Tongue (tissue), 3 donors: ENCODE measurements at places on chromosomes 4 and X.
A peak's percentile ranks its signal among the peaks of the same experiment; 100 is the strongest.

DNA sequence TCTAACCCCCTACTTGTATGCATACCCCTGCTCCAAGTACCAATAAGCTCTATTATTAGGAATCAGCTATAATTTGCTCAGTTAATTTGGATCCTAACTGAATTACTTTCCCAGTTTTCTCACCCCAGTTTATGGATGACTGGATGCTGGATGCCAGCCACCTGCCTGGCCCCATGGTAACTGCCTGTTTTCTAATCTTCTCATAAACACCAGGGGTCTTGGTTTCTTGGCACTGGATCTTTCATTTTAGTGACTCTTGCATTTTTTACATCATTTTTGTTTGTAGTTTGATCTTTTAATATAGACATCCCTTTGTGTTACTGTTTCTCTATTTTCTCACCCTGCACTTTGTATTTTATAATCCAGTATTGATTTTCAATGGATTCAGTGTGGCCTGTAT lies 246.8 kb downstream of the ADGRL3 start:
- DNase-seq = no peak

DNA sequence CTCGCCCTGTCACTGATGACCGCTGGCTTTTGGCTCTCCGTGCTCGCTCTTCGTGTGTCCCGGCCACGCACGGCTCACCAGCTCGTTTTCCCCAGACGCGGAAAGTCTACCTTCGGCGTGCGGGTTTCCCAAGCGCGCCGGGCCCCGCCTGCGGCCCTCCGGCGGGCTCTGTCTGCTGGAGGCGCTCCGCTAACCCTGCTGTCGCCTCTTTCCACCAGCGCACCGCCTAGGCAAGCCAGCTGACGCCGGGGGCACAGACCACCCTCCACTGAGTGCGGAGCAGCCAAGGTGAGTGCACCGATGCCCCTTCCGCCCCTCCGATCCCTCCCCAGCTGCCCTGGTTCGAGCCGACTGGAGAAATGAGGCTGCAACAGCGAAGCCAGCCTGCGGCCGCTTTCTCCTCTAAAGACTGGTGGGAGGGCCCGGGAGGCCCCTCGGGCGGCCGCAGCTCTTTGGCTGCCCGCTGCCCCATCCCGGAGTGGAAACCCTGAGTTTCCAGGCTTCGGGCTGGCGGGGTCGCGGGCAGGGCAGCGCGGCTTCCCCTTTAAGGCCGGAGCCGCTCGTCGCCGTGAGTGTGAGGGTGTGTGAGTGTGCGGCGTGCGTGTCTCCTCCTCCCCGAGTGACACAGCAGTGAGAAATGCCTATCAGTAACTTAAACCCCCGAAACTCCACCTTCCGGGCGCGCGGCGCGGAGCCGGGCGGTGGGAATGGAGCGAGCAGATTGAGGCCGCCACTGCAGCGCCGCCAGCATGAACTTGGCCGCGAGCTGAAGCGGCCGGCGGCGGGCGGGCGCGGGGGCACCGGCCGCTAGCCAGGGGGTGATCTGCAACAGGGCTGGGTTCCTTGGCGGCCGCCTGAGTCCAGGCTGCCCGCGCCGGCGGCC lies at the start of gene MAMLD1:
Gene MAMLD1 (plus strand): TSS at position 719 of the 883 bp plus-strand sequence. CDS start 82,200 bp downstream, outside the sequence.
- peak; percentile 86 for DNase-seq

- DNase-seq = peak; percentile 45
Measured at GRCh38 chr4:144575181-144575580, 70.8 kb upstream of the HHIP start.

GRCh38 chrX:118199997-118200396 lies 83.4 kb upstream of the KLHL13 start:
- no peak for DNase-seq

DNA sequence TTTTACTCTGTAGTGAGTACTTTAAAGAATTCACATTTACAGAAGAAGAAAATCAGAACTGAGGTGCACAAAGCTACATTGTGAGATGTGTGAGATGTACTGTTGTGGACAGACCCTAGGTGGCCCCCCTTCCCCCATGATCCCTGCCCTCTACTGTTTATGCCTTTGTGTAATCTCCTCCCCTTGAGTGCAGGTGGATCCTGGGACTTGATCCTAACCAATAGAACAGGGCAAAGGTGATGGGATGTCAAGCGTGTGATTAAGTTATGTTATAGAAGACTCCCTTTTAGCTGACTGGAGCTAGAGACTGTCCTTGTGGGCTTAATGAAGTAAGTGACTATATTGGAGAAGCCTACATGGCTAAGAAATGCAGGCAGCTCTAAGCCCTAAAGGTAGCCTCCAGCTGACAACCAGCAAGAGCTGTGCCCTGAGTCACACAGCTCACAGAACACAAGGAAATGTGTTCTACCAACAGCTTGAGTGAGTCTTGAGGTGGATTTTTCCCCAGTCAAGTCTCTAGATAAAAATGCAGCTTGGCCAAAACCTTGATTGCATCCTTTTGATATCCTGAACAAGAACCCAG lies 225.2 kb upstream of the LEF1 start:
- no peak for DNase-seq

GRCh38 chrX:100829730-100830129 lies 9.5 kb downstream of the CSTF2 start:
- no peak for DNase-seq

- peak; percentile 83 for DNase-seq
Measured at GRCh38 chr4:76589402-76589801, 154.4 kb downstream of the SHROOM3 start.

DNA sequence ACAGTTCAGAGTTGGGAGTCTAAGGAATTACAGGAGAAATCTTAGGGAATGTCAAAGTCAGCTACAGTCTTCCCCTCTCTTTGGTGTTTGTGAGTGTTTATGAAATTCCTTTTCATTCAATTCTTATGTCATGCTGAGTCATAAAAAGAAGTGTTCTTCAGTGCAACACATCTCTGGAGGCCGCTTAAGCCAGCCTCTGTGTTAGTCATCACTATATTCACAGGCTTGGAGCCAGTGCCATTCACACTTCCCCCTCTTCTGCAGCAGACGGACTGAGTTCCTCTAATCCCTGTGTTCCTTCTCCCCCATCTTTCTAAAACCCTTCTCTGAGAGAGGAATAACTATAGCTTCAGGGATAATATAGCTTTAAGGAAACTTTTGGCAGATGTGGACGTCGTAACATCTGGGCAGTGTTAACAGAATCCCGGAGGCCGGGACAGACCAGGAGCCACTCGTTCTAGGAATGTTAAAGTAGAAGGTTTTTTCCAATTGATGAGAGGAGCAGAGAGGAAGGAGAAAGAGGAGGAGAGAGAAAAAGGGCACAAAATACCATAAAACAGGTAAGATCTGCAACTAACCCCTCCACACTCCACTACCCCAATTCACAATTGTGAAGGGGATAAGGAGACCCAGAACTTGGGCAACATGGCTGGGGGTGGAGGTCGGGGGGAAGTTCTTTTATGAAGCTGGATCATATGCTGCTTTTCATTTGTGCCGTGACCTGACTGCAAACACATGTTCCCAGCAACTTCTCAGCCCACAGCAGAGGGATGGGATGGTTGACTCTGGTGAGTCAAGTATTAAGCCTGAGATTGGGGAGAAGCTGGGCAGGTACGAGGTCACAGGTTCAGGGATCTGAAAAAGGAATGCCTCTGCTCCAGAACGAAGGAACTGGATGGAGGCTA lies at the start of gene SRPX2:
Gene SRPX2 (plus strand): TSS at position 244 of the 905 bp plus-strand sequence. CDS start 2,124 bp downstream, outside the sequence.
- peak; percentile 61 for DNase-seq

DNA sequence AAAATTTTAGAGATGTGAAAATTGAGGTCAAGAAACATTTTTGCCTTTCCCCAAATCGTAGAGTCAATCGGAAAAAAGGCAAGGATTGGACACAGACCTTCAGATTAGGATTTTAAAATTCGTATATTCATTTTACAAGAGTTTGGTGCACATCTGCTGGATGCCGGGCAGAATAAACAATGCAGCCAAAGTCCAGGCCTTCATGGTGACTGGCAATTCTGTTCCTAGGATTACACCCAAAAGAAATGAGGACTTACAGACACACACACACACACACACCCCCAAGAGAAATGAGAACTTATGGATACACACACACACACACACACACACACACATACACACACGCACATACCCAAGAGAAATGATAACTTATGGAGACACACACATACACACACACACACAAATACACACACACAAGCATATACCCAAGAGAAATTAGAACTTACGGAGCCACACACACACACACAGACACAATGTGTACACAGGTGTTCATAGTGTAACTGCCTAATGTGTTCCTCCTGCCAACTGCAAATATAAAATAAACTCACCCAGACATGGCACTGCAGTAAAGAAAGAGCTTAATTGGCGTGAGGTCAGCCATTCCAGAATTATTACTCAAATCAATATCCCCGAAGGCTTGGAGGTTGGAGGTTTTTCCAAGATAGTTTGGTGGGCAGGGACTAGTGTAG lies 165.7 kb upstream of the STS start:
- no peak for DNase-seq

GRCh38 chr4:555566-556275 lies 20.4 kb downstream of the TMEM271 start:
- DNase-seq = no peak

GRCh38 chr4:181308476-181309312 lies 934.5 kb upstream of the TENM3 start:
- peak; percentile 13 for DNase-seq

DNA sequence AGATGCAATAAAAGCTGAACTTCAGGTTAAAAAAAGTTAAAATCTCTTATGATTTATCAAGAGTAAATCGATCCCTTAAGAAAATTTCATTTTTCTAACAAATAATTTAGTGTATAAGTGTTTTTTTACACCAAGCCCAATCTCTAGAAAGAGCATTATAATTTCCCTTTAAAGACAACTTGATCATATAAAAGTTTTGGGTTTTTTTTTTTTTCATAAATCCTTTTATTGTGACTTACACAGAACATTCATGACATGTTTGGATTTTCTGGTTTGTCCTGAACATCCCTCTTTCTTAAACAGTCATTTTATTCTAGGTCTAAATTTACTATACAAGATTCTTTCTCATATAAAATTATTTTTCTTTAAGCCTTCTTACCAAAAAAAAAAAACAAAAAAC lies 6.5 kb downstream of the ZNF721 start:
- no peak for DNase-seq

DNA sequence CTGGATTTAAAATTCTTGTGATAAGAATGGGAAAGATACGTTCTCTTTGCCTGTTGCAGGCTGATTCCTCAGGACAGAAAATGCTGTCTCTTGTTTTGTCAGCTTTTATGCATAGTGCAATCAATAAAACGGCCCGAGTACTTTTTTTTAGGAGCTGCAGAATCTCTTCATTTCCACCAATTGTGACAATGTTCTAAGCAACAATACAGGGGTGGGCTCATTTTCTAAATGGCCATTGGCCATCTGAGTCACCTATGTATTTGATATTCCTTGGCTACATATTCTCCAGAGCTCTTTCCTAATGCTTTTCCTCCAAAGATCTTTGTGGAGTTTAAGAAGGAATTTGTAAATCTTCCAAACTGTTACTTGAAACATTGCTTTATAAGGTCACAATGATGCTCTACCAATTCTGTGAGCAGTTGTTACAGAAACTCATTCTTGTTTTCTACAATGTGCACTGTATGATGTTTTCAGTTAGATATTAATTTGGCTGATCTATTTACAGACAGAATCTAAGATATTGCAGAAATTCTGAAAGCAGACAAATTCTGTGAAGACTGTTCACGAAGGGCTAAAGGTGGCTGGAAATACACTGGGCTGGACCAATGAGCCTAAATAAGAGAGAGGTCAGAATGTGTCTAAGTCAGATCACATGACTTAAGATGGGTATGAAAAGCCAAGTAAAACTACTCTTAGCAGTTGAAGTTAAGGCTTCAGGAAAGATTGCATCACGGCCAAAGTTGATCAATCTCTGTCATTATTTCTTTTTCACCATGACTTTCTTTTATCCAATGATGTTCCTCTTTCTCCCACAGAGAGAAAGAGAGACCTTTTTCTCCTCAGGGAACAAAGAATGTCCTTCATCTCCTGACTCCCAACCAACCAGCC lies 33.4 kb downstream of the TAPT1 start:
- DNase-seq = no peak

DNA sequence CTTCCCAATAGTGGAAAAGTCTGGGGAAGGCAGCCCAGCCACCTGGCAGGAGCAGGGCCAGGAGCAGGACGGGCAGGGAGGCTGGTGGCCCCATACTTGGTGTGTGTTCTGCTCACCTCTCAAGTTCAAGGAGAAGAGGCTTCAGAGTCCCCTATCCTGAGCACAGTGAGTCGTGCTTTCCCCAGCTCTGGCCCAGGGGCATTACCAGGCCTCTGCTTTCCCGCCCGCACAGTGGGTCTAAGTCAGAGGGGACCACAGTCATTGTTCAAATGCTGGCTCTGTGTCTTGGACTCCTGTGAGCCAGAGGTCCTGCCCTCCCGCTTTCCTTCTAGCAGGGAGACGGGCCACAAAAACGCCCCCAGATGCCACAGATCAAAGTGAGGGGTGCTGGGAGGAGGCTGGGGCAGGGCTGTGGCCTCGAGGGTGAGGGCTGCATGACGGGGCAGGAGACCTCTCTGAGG lies 27.6 kb downstream of the HTRA3 start:
- DNase-seq = no peak

DNA sequence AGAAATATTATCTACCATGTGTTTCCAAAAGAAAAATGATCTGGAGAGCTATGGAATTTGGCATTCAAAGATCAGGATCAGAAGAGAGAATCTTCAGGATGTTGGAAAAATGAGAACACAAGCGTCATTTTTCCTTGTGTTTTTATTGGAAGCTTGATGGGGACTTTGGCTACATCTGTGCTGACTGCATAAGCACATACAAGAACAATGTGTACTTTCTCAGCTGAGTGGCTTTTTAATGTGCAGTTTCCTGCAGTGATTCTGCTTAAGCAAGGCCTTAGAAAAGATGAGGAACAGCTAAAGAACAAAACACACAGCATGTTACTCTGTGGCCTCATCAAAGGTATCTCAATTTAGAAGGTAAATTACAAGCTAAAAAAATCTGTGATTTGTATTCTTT lies 1039.9 kb downstream of the GLUD2 start:
- DNase-seq = peak; percentile 7

GRCh38 chr4:107125496-107125895 lies 89.4 kb upstream of the DKK2 start:
- no peak for DNase-seq

DNA sequence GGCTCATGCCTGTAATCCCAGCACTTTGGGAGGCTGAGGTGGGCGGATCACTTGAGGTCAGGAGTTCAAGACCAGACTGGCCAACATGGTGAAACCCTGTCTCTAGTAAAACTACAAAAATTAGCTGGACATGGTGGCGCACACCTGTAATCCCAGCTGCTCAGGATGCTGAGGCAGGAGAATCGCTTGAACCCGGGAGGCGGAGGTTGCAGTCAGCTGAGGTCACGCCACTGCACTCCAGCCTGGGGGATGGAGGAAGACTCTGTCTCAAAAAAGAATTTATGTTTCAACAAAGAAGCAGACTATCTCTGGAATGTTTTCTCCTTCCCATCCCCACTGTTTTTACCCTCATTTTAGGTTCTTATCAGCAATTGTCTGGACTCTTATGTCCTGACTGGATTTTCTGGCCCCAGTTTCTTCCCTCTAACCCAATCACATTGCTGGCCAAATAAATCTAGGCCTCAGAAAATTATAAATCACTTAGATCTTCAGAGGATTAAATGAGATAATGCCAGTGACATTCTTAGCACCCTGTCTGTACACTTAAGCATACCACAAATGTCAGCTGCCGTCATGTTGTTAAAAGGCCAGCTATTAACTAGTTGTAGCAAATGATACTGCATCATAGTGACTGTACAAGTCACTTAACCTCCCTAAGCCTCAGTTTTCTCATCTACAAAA lies 44.9 kb upstream of the PRSS48 start:
- DNase-seq = no peak
